Left colon (tissue), 2 donors: ENCODE measurements at places on chromosomes 1 and 21.

- no peak for DNase-seq
These were observed 41.9 kb downstream of the ASTN1 start for GRCh38 chr1:177122461-177123251.

DNA sequence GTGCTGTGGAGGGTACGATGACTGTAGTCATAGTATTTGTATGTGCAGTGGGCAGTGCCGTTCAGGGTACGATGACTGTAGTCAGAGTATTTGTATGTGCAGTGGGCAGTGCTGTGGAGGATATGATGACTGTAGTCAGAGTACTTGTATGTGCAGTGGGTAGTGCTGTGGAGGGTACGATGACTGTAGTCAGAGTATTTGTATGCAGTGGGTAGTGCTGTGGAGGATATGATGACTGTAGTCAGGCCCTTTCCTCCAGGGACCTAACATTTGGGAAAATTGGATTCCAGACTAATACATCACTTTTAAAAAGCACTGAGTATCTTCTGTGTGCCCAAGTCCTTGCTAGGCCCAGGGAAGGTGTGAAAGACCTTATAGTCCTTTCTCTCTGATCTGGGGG lies 2.9 kb downstream of the ZNF672 start:
- no peak for DNase-seq

- DNase-seq = no peak
These were observed 8.0 kb downstream of the XPR1 start for GRCh38 chr1:180639871-180640270.

- DNase-seq = no peak
These were observed 101.6 kb downstream of the MTR start for GRCh38 chr1:236896716-236897115.

GRCh38 chr1:172390683-172391551 lies 29.6 kb upstream of the C1orf105 start:
- peak; percentile 29 for DNase-seq

DNA sequence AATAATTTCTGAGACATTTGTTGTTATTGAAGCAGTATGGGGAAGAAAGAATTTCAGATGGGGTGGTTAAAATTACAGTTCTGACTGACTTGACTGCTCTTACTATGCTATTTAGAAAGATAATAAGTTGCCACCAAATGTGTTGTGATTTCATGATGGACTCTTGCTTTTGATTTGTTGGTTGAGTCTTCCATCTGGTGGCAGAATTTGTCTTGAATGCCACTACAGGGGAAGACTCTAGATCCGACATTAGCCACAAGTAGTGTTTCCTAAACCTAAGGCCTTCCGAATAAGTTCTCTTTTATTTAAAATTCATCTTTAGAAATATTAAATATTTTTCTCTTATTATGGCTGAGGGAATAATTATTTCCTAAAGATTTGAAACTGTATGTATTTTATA lies 190.9 kb upstream of the ADGRL4 start:
- no peak for DNase-seq

DNA sequence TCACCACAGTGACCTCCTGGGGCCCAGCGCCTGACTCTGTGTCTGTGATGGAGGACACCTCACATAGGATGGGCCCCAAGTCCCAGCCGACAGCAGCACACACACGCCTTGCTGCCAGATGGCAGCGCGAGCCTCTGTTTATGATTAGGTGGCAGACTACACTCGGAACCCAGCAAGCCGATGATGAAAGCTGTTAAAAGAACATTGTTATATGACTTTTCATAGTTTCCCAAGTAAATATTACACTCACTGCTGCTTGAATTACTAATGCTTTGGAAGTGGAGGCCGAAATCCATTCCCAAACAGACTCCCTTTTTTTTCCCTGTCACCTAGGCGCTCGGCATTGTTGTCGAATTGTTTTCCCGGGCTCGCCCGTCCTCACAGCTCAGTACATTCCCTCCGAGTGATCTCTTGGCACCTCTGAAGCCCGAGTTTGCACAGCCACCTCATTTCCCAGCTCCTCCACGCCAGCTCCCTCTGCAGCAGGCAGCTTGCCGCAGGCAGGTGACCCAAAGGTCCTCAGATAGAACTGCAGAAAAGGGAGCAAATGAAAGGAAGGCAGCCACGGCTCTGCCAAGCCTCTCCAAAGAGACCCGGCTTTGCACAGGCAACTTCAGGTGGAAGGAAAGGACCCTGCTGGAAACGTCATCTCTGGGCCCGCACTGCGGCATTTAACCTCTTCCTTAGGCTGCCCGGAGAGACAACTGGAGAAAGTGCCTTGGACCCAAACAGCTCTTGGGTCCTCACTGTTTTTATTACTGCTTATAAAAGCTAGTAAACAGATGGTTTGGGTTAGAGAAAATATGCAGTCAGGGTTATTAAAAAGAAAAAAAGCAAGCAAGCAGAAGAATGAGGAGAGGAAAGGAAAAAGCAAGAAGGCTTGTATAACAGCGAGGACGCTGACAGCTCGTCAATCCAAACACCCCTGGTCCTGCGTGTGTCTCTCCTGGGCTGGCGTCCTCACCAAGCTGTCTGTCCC lies 72.2 kb upstream of the SLC25A33 start:
- peak; percentile 31 for DNase-seq

- no peak for DNase-seq
These were observed 92.0 kb downstream of the KIF1B start for GRCh38 chr1:10302416-10302815.

DNA sequence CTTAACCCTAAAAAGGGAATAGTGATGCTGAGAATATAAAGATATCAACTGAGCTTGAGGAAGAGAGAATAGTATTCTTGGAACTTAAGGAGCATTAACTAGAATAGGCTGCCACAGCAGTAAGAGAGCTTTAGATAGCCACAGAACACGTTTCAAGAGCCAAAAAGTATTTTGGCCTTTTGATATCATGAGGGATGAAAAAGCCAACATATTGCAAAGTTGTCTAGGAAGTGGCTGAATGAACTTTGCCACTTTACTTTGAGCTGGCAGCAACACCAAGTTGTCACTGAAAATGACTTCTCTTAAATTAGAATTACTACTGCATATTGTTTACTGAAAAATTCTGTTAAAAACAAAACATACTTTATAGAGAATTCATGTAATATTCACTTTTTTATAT lies 1476.2 kb downstream of the MRPL39 start:
- DNase-seq = no peak

- DNase-seq = no peak
These were observed 110.2 kb upstream of the APP start for GRCh38 chr21:26280775-26281174.

- no peak for DNase-seq
These were observed 361.5 kb downstream of the KIF26B start for GRCh38 chr1:245516284-245516759.

DNA sequence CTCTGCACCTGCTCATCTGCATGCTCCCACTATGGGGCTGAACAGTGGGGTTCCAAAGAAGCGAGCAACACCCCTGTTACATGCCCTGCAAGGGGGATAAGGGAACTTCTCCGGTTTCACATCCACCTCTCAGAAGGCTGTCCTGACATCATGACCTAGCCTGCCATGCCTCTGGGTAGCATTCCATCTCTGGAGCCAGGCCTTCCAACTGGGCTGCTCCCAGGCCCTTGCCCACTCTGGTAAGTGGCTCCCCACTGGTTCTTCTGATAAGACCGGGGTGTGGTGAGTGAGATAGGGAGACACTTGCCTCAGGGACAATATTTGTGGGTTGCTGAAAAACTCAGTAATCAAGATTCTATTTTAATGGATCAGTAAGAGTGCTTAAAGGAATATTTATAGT lies 57.8 kb downstream of the KCNJ15 start:
- no peak for DNase-seq

DNA sequence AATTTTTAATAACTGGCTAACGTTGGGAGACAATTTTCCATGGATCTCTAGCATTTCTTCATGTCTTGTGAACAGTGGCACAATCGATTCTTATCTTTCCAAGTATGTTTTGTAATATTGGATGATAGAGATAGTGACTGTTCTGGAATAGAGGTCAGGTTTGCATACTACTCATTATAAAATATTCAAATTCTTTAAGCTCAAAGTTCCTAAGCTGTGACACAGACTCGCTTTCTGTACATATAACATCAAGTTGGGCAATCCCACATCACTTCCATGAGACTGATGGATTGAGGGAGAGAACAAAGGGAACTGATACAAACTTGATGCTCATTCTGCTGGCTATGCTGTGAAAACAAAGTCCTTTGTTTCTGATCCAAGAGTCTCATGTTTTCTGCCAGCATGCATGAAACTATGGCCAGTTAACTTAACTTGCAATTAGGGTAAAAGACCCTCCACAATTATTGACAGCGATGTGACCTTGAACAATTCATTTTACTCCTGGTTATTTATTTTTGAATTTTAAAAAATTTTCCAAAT lies 392.4 kb downstream of the TTLL7 start:
- no peak for DNase-seq

- no peak for DNase-seq
These were observed 25.0 kb downstream of the UBE4B start for GRCh38 chr1:10057796-10058195.

- peak; percentile 87 for DNase-seq
These were observed 710 bp upstream of the SLC30A1 start for GRCh38 chr1:211579440-211580302.

- peak; percentile 70 for DNase-seq
These were observed 730 bp upstream of the PHF13 start for GRCh38 chr1:6612641-6613360.

DNA sequence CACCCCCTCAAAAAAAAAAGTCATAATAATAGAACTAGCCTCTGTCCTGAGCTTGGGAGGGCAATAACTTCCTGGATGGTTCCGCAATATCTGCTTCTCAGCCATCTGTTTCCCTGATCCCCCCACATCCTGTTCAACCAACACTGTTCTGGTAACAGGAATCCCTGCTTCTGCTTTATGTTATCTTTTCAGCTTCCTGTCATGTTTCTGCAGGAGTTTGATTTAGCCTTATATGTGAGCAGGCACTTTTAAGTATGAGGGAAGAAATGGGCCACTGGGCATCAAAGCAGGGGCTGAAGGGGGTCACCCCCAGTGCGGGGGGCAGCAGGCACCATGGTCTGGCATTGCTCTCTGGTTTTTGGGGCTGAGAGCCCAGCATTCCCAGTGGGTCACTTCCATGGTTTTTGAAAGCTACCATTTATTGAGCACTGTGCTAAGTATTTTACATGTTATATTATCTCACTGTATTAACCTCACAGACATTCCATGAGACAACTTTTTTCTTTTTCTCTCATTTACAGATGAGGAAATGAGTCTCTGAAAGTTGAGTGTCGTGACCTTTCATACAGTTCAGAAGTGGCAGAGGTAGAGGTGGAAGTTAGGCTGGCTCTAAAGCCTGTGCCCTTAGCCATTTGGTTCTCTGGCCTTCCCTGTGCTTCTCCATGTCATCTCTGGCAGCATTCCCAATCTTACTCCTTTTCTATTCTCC lies 61.9 kb downstream of the DNTTIP2 start:
- no peak for DNase-seq

- no peak for DNase-seq
These were observed 10.4 kb downstream of the EMC1 start for GRCh38 chr1:19240673-19241538.

- DNase-seq = no peak
These were observed 17.1 kb downstream of the KIF17 start for GRCh38 chr1:20700636-20701215.

DNA sequence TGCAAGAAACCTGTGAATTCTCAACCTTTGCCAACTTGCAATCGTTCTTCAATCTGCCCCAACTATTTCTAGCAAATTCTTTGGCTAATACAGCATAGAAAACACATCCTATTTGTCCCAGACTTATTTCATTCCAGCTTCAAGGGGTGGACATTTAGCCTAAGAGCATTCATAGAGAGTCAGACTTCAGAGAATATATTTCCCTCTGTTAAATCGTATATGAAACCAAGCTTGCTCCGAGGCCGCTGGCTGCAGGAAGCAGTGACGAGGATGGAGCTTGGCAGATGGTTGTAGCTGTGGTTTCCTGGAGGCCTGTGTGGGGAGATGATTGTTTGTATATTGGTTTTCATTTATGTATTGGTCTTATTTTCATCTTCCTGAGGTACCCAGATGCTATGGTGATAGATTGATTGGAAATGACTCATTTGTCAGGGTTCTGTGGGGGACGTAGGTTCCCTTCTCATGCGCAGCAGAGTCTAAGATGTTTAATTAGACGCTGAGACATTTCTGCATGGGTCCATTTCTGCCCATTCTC lies 26.1 kb downstream of the MAN1C1 start:
- peak; percentile 38 for DNase-seq

DNA sequence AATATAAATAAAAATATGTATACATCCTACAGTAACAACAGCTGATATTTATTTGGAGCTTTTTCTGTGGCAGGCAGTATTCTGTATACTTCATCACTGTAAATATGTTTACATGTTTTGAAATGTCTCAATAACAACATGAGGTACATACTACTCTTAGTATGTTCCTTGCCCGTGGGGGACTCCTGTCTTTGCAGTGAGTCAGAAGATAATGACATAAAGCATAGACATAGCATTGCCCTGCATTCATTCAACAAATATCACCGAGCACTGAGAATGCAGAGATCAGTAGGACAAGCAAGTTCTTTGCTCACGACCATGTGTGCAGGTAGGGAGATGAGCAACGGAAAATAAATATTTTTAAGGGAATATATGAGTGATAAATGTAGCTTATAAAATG lies 246.5 kb downstream of the LTN1 start:
- no peak for DNase-seq

GRCh38 chr1:210296682-210297081 lies 32.0 kb upstream of the HHAT start:
- DNase-seq = no peak

GRCh38 chr1:78334952-78335351 lies 155.8 kb upstream of the PTGFR start:
- no peak for DNase-seq

DNA sequence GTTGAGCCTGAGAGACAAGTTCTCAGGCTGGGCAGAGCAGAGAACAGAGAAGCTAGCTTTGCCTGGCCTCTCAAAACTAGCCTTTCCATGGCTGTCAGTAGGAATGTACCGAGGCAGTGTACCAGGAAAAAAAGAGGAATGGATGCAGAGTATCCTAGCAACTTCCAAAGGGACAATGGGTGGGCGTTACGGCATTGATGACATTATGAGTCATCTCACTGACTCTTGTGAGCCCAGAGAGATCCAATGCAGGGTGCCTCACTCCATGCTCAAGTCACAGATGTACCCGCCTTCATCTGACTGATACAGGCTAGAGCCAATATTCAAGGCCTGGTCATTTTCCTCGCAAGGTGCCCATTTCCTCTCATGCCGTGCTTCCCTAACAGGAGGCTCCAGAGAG lies 51.4 kb upstream of the C8B start:
- no peak for DNase-seq

- no peak for DNase-seq
These were observed 1.7 kb downstream of the SYT11 start for GRCh38 chr1:155860970-155861510.

GRCh38 chr1:67213948-67214347 lies 47.7 kb downstream of the IL23R start:
- DNase-seq = no peak

- no peak for DNase-seq
These were observed 217.8 kb downstream of the DAB1 start for GRCh38 chr1:57206038-57206437.

- DNase-seq = no peak
These were observed 16.2 kb upstream of the PLA2G4A start for GRCh38 chr1:186812570-186812969.

DNA sequence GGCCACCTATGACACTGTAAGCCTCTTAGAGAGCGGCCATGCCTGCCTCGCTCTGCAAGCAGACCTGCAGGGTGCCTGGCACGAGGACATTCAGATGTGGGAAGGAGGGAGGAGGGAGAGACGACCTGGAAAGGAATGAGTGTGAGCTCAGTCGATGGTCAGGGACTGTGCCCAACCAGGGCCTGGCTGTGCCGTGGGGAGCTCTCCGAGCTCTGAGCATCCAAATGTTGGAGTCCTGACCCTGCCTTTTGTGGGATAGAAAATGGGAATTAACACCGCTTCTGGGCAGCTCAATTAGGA lies 7.3 kb downstream of the CSTB start:
- no peak for DNase-seq

- no peak for DNase-seq
These were observed 873 bp upstream of the COL6A1 start for GRCh38 chr21:45980697-45981096.
